GM03348 (cell line): ENCODE measurements at places on chromosomes 13 and 19.

- DNase-seq = no peak
Observed at GRCh38 chr19:46022061-46022430, 807 bp downstream of the PGLYRP1 start.

DNA sequence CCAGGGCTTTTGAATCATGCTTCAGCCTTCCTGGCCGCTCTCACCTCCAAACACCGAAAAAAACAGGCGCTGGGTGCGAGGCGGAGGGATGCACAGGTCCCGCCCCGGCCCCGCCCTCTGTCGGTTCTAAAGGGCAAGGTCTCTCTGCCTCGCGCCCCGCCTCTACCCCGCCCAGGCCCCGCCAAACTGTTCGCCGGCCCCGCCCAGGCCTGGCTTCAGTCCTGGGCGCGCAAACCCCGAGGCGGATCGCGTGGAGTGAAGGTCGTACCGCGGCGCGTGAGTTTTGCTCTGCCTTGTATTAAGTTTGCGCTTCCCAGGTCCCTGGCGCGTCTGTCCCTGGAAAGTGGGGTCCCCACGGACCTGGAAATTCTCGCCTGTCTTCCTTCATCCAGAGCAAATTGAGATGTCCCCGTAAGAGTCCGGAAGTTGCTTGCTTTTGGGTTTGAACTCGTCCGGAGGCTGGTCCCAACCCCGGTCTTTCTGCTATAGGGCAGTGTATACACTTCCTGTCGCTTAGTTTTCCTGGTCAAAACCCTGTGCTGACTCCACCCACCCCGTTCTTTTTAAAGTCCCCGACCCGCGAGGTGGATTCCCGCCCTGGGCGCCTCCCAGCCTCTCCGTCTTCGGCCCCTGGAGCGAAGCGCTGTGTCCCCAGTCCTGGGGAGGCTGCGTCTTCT is 8.4 kb downstream of the ZNF808 start:
- DNase-seq = peak; percentile 94

DNA sequence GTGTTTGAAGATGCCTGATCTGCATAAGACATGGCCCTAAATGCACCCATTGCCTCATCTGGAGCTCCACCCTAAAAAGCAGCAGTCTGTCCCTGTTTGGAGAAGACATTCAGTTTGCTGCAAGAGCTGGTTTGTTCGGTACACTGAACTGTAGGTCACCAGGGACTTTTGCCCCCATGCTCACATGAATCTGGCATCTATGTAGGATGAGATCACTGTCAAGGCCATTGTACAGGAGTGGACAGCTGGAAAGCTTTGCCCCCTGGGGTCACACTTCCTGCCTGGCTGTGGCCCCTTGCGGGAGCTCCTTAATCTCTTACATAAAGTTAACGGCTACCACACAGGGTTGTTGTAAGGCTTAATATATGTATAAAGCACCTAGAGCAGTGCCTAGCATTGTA is 73.0 kb downstream of the IPO5 start:
- peak; percentile 18 for DNase-seq

DNA sequence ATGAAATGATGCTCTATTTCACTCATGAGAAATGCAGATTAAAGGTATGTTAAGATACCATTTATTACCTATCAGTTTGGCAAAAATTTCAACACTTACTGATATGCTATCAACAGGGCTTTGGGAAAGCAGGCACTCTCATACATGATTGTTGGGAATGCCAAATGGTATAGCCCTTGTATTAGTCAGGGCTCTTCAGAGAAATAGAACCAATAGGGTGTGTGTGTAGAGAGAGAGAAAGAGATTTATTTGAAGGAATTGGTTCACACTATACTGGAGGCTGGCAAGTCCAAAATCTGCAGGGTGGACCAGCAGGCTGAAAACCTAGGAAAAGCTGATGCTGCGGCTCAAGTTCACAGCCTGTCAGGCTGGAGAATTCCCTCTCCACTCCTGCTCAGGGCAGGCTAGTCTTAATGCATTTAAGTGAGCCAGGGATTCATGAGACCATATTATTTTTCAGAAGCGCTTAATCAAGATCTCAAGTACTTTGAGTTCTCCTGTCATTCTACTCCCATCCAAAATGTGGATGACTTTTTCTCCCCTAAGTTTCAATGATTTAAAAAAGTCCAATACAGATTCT is 72.4 kb downstream of the NHLRC3 start:
- DNase-seq = no peak

DNA sequence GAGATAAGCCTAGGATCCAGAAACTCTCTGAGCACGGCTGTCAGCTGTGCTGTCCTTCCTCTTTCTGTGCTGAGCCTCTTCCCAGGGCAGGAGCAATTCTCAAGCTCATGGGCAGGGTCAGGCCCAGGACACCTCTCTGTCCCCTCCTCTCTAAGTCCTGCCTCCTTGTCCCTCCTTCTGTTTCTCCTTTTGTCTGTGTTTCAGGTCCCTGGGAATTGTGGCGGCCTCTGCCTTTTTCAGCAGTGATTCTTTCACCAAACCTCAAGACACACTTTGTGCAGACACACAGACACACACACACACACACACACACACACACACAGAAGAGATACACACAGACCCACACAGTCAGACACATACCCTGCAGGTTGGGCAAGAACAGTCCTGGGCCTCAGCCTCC is at the start of gene PSG1:
TSS of gene PSG1 (minus strand) at position 101 of the 400 bp plus-strand sequence. CDS start 132 bp downstream, outside the sequence.
- DNase-seq = no peak

GRCh38 chr13:101454767-101455166 is 2.3 kb downstream of the ITGBL1 start:
- DNase-seq = no peak

DNA sequence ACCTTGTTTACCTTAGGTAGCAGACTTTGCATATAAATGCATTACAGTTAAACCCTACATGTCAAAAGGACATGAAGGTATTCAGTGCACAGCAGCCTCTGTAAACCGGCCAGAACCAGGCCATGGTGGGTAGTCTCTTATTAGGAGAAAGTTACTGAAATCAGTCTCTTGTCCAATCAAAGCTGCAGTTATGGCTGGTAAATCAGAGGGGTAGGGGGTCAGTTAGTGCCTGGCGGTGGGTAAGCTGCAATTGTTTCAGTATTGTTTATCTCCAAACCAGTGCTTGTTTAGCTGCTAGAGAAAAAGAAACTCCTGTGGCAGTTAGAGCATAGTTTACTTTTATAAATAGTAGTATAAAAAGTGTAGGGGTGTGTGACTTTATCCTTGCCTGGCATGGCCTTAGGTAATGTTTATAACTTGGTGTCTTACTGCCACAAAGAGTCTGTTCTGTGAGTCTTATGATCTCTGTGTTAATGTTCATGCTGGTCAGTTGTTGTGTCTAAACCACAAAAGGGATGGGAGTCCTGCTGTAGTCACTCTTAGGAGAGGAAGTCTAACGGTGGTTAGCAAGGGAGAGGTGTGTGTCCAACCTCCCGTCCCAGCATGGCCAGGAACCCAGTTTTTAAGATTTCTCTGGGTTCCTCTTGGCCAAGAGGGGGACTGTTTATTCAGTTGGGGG is 28.0 kb downstream of the CHST8 start:
- DNase-seq = no peak

GRCh38 chr13:98675066-98675465 is 77.4 kb downstream of the SLC15A1 start:
- DNase-seq = no peak

- DNase-seq = no peak
Observed at GRCh38 chr13:40517486-40518480, 148.7 kb downstream of the FOXO1 start.

DNA sequence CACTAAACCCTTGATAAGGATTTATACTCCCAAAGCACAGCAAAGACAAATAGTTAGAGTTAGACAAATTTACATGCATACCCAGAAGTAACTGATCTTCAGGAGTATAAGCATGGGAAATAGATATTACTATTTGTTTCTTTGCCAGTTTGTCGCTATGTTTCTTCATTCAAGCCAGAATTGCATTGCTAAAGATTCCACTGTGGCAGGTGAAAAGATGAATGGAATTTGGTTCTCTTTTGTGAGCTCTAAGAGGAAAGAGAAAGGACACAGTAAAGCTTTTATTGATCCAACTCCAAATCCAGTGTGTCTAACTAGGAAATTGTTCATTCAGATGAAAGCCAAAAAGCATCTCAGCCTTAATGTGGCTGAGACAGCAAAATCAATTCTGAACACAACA is 292.3 kb upstream of the SPRY2 start:
- no peak for DNase-seq
